ENCODE measurements at places on chromosomes 11 and 22.
A peak's percentile ranks its signal among the peaks of the same experiment; 100 is the strongest.

DNA sequence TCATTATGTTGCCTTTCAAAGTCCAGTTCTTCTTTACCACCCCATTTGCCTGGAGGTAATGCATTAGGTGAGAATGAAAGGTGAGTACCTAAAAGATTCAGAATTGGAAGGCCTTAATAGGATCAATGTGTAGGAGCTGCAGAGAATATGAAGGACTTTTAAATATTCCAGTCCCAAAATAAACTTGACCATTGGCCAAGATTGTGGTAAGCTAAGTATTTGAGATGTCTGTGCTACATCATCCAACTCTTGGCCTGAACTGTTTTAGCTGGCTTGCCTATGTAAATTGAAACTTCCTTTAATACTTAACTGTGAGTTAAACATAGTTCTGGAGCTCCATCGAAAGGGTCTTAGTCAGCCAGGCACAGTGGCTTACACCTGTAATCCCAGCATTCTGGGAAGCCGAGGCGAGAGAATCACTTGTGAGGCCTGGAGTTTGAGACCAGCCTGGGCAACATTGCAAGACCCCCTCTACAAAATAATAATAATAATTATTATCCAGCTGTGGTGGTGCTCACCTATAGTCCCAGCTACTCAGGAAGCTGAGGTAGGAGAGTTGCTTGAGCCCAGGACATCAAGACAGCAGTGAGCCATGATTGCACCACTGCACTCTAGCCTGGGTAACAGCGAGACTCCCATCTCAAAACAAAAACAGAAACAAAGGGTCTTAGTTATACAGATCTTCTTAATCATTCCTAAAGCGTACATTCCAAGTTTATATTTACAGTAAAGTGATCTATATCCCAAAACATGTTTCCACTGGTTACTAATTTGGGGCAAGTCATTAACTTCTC lies 29.8 kb downstream of the MTMR3 start:
- no peak for DNase-seq

GRCh38 chr11:128260398-128260797 lies 327.0 kb downstream of the ETS1 start:
- no peak for DNase-seq

DNA sequence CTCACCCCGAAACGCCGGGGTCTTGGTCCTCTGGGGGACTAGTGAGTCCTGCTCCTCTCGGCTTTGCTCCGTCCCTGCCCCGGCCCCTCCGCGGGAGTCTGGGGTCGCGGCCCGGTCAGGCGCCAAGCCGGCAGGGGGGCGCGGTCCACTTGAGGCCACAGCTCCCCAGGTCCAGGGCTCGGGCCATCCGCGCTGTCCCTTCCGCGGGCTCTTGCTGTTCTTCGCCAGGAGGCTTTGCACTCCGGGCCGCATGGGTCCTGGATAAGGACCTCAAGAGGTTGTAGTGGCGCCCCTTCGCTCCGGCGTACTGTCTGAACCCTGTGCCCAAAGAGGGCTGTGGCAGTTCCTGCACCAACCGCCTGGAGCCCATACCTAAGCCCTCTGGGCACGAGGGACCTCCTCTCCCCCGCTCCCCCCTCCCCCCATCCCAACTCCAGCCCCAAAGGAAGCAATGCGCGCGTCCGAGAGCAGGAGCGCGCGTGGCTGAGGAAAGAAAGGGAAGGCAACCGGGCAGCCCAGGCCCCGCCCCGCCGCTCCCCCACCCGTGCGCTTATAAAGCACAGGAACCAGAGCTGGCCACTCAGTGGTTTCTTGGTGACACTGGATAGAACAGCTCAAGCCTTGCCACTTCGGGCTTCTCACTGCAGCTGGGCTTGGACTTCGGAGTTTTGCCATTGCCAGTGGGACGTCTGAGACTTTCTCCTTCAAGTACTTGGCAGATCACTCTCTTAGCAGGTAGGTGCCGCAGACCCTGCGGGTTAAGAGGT lies at the start of gene ADM:
ADM (plus strand) TSS at position 579 of the 767 bp plus-strand sequence. CDS start 628 bp downstream, outside the sequence.
- peak; percentile 79 for DNase-seq

GRCh38 chr11:73236205-73236765 lies 18.2 kb downstream of the P2RY2 start:
- DNase-seq = no peak

GRCh38 chr11:14954581-14954980 lies 17.6 kb downstream of the CALCA start:
- DNase-seq = no peak

DNA sequence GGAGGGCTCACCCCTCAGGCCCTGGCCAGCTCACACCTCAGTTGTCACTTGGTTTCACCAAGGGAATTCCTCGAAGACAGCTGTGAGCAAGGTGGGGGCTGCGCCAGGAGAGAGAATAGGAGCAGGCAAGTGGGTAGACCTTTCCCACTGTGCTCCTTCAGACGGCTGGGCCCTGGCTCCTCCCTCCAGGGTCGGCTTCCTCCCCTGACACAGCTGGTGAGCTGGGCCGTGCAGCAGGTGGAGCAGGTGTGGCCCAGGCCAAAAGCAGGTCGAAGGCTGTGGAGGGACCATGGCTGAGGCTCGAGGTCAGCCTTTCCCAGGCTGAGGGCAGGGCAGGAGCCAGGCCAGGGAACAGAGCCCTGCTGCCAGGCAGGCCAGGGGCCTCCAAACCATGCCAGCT lies 12.5 kb upstream of the MYRF start:
- DNase-seq = no peak

DNA sequence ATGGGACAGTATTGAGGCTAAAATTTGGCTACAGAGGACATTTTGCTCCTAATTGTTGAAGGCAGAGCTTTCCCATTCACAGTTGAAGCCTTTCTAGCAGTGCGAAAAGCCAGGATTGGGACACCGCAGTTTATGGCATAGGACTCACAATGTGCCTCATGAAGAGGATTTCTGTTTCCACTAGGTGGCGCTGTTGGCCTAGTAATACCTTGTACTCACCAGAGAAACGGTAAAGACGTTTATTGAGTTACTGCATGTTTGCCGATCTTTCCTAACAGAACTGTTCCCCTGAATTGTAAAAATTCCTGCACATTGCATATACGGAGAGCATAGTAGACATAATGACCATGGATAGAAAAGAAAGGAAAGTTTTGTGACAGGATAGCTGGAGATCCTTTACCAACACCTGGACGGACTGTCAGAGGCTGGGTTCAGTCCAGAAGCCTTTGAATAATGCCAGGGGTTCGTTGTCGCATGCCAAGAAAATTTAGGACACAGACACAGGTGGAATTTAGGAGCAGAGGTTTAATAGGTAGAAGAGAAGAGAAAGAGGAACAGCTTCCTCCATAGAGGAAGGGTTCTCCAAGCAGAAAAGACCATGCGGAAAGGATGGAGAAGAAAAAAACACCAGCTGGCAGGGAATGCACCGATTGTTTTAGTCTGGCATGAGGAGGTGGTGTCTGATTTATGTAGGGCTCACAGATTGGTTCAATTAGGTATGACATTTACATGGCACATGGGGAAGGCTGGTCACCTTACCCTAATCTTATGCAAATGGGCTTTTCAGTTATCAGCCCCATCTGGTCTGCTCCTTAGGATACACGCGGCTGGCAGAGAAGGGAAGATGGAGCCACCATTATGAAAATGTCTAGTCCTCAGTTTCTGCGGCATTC lies 10.8 kb upstream of the OR51D1 start:
- DNase-seq = peak; percentile 91

DNA sequence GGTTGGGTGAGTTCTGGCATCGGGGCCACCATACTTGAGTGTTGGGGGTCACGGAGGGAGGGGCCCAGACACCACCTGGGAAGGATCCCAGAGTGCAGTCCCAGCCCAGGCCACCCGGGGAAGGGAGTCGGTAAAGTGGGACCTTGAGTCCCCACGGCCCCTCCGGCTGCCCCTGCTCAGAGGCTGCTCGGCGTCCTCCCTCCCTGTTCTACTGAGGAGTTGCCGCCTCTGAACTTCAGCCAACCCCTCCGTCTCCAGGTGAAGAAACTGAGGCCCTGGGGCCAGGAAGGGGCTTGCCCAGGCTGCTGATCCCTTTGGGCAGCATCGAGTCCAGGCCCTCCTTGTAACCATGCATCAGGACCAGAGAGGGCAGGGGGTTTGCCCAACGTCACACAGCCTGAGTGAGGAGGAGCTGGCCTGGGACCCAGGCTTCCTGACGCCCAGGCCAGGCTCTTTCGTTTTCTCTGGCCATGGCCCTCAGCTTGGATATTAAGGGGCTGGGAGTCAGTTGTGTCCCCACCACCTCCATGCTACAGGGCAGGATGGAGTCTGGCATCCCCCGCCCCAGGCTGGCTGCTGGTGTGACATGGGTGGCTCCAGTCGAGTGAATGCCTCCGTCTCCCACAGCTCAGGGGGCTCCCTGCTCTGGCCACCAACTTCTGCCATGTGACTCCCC lies 1.3 kb downstream of the PARVG start:
- DNase-seq = no peak

DNA sequence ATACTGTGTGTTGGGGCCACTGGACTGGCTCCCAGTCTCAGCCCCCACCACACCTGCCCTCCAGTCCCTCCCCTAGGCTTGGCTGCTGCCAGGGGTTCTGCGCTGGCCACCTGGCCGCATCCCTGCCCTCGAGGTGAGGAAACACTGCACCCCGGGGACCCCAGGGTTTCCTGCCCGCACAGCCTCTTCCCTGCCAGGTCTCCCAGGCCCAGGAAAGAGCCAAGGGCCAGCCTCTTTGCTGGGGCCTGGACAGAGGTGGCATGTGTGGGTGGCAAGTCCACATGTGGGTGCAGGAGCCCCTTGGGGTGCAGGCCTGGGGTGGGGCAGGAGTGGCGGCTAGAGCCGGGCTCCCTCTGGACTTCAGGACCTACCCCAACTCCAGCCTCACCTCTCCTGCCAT lies 2.5 kb downstream of the EPS8L2 start:
- DNase-seq = no peak

DNA sequence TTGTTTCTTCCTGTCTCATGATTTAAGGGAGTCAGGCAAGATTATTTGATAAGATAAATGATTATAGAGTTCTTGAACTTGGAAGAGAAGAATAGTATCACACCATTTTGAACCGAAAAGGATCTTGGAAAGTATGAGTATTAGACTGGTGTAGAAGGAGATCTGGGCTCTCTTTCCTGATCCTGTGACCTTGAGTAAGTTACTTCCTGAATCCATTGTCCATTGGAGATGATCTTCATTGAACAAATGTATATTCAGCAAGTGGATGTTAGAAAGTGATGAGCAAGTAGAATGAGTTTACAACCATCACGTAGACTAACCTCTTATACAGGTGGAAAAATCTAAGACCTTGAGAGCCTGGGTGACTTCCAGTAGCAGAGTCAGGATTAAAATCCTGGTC lies 2.0 kb downstream of the ACO2 start:
- no peak for DNase-seq

- no peak for DNase-seq
These were observed 187.8 kb downstream of the CHST1 start for GRCh38 chr11:45477588-45477987.

DNA sequence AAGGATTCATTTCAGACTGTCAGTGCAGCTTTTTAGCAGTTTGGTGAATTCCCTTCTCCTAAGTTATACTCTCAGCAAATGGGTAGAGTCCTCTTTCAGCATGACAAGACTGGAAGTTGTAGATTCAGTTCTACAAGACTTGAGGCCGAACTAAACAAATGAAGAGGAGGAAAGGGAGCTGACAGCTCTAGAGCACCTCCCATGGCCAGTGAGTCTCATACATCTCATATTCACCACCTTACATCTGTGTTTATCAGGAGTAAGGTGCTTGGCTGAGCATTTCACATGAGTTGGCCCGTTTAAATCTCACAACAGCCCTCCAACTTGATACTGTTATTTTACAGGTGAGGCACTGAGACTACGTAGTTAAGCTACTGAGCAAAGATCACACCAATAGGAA lies 30.4 kb downstream of the SEZ6L start:
- no peak for DNase-seq

- DNase-seq = no peak
These were observed 635.4 kb downstream of the BRD1 start for GRCh38 chr22:49192180-49192856.

GRCh38 chr11:101706541-101706940 lies 122.7 kb upstream of the TRPC6 start:
- DNase-seq = no peak

- DNase-seq = no peak
These were observed 31.5 kb downstream of the SDHD start for GRCh38 chr11:112118176-112118575.

DNA sequence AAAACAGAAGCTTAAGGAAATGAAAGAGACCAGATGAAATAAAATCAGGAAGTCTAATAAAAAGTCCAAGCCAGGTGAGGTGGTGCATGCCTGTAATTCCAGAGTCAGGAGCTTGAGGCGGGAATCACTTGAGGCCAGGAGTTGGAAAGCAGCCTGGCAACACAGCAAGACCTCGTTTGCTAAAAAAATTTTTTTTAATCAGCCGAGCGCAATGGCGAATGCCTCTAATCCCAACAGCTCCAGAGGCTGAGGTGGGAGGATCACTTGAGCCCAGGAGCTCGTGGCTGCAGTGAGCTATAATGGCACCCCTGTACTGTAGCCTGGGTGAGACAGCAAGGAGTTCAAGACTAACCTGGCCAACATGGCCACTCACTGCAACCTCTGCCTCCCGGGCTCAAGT lies 8.0 kb downstream of the RAB6A start:
- DNase-seq = no peak

GRCh38 chr22:42595434-42595833 lies 19.2 kb downstream of the POLDIP3 start:
- no peak for DNase-seq

DNA sequence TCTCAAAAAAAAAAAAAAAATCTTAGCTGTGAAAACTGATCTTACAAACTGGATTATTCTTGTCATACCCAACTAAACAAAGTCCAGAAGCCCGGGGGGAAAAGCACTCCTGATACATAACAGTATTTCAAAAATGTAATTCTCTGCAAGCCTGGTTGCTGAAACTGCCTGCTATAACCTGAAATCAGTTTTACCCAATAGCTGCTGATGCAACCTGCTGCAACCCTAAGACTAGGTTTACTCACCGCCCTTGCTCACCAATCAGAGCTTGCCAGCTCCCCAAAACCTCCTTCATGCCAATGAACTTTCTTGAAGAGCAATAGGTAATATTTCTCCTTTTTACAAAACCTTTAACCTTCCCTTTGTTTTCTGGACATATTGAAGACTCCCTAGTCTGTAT lies 12.4 kb downstream of the FGF19 start:
- DNase-seq = no peak

DNA sequence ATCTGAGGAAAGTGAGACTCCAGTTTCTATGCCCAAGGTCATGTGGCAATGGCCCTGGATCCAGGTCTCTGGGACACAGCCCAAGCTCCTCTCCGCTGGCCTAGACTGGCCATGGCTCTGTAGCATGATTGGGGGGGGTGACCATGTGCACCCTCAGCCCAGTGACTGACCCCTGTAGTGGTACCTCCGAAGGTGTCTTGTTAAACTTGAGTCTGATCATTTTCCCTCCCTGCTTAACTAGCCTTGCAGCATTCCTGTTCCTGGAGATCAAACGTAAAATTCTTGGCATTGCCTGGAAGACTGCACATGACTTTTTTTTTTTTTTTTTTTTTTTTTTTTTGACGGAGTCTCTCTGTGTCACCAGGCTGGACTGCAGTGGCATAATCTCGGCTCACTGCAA lies 1116.0 kb downstream of the TBC1D22A start:
- no peak for DNase-seq

All from NCI-H748 treated with DMSO at 0.1 percent for 48 hours (cell line).